ENCODE measurements at places on chromosomes 7 and 10.
A peak's percentile ranks its signal among the peaks of the same experiment; 100 is the strongest.

DNA sequence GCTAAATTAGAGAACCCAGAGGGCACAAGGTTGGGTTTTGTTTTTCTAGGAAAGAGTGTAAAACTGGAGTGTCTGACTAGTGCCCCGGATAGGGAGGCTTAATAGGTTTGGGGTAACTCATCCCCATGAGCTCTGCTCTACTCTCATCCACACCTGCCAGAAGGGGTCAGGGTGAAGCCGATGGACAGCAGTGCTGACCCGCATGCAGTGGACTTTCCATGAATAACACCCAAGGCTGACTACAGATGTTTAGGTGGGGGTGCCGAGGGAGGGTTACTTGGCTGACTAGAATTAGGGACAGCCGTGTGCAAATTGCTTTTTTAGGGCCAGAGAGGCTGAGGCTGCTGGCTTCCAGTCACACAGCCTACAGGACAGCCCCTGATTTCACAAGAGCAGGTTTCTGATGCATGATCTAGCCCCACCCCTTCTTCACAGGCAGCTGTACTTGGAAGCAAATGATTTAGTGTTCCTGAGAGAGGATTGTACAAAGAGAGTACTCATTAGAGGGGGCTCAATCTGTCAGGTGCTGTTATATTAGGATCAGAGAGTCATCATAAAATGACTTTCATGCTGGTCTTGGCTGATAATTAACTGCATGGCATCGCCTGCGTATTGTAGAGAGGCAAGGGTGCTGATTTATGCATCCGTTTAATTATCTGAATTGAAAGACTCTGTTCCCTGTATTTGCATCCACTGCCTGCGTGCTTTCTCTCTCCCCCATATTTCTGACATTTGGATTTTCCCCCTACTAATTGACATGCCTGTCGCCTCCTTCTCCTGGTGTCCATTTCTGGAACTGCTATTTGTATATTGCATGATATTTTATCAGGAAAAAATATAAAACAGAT, 9.5 kb downstream of the INHBA start:
- DNase-seq = peak; percentile 1

GRCh38 chr10:29304264-29304994, 15.6 kb downstream of the LYZL1 start:
- DNase-seq = peak; percentile 79

DNA sequence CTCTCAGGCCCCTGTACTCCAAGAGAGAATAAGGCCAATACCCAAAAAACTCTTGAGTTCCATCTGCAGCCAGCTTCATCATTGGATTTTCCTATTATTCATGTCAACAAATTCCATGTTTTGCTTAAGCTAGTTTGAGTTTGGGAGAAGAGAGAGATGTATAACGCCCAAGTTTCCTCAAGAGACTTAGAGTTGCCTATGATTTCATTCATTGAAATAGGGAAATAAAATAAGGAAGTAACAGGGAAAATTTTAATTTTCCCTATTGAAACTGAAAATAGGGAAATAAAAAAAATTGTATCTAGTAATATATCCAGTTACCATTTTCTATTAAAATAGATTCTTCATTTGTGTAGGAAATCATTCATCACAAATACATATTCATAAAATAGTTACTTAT, 66.5 kb upstream of the SVIL start:
- DNase-seq = no peak

DNA sequence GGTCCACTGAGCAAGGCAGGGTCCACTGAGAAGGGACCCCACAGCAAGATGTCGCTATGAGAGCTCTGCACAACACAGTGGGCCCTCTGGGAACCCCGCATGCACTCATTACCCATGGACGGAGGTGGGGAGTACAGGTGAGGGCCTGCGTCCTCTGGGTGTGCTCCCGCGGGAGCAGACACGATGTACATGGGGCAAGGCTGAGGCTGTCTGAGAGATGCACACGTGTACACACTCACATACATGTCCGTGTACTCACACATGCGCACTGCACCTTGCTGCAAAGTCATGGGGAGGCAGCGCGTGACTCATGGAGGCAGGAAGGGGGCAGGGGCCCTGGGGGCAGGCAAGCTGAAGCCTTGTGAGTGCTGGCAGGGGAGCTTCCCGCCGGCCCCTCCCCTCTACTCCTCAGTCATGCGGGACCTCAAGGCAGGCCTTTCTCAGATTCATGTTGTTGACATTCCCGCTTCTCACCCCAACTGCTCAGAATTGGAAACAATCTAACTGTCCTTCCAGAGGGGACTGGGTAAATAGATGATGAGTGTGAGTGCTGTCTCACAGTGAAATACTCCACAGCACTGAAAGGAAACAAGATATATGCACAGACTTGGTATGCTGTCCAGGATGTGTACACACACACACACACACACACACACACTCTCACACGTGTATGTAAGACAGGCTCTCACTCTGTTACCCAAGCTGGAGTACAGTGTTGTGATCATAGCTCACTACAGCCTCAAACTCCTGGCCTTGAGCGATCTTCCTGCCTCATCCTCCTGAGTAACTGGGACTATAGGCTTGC, 40.0 kb downstream of the GOLGA7B start:
- DNase-seq = peak; percentile 78

DNA sequence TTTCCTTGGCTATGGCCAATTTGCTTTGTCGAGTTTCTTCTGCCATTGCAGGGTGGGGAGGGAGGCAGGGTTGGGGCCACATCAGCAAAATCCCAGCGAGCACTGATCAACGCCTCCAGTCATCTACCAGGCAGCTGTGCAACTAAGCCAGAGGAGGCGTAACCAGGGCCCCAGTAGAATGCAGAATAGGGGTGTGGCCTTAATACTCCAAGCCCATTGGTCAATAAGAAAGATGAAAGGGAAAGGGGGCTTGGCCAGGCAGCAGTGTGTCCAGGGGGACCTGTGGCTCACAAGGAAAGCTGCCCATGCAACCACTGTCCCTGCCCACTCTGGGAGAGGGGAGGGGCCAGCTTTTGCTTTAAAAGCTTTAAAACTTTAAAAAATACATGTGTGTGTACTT, 21.5 kb upstream of the GGCT start:
- no peak for DNase-seq

- no peak for DNase-seq
These were observed 786 bp downstream of the CUEDC2 start for GRCh38 chr10:102431452-102432124.

All from NCI-H1436 (cell line).